Ovary (tissue), 10 donors: ENCODE measurements at places on chromosomes 5 and 9. TPM values are rescaled to one million over a fixed set of nuclear protein-coding genes. Genes with fewer than 3 reads are reported as not detected.

Gene PCDHGA7
- total RNA-seq: 6.8 TPM

Gene LCN1
- 5.3 TPM for total RNA-seq

Gene GLRA1
- not detected for total RNA-seq

Gene DND1
- 1.0 TPM for total RNA-seq

Gene HACD4
- total RNA-seq: 3.0 TPM

Gene IL5
- not detected for total RNA-seq

Gene ECSCR
- 4.4 TPM for total RNA-seq

Gene SLC46A2
- 0.95 TPM for total RNA-seq

DNA sequence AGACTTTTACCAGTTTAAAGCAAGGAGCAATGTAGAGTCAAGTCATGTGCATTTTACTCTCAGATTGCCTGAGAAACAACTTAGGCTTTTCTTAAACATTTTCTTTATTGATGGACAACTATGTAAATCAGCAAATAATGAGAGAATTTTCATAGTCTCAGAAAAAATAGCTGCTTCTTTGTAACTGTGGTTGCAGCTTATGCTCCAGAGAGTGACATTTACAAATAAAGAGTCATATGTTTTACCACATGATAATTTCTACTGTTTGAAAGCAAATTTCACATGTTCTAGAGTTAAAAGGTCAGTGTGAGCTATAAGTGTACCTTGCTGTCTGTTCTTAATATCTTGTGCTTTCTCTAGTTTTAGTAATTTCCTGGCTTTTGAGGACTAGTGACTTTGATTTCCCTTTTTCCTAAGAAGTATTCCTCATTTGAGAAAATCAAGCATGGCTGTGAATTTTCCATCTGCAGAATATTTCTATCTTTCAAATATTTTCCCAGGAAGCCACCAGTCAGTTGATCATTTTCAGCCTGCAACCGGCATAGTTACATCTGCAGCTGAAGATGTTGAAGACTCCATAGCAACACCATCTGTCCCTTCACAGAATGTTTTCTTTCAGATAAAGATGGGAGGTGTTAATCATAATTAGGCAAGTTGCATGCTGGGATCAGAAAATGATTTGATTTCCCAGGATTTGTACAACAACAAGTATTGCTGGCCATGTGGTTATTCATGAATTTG is 229.9 kb downstream of the SGCD start:
- no peaks in the 10 kb centered on the region for H3K36me3 ChIP-seq
- no peak overlapping the region for H3K27ac ChIP-seq
- no peak overlapping the region for H3K4me3 ChIP-seq
- H3K4me1 ChIP-seq: no peaks in the 10 kb centered on the region
- no peaks in the 10 kb centered on the region for H3K27me3 ChIP-seq

DNA sequence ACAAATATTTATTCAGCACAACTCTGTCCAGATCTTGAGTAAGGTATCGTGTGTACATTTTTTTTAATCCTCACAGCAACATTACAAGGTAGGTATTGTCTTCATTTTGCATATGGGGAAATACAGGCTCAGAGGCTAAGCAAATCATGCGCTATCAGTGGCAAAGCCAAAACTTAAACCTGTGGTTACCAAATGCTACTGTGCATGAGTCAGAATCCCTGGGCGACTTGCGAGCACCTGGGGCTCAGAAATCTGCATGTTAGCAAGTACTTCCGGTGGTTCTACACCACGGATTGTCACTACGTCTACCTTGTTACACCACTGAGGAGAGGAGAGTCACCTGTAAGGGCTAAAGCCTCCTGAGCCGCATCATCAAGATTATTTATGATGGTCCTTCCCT is 21.3 kb downstream of the C5orf58 start:
- H3K27ac ChIP-seq: no peak overlapping the region
- DNase-seq: no peak
- peaks cover 2% of the 10 kb centered on the region for H3K4me1 ChIP-seq
- H3K4me3 ChIP-seq: no peak overlapping the region

- no peak overlapping the region for H3K27ac ChIP-seq
- H3K4me3 ChIP-seq: no peak overlapping the region
- no peaks in the 10 kb centered on the region for H3K27me3 ChIP-seq
Observed at GRCh38 chr5:173557123-173557903, 59.1 kb downstream of the BOD1 start.

- H3K4me3 ChIP-seq: no peak overlapping the region
- no peak for DNase-seq
- no peaks in the 10 kb centered on the region for H3K27me3 ChIP-seq
Observed at GRCh38 chr5:39192450-39193160, 26.8 kb downstream of the FYB1 start.

- H3K27me3 ChIP-seq: no peaks in the 10 kb centered on the region
- H3K4me1 ChIP-seq: no peaks in the 10 kb centered on the region
Observed at GRCh38 chr5:151126199-151126645, 31.4 kb downstream of the ANXA6 start.

- no peak overlapping the region for H3K4me3 ChIP-seq
- no peak for DNase-seq
- H3K4me1 ChIP-seq: no peaks in the 10 kb centered on the region
- no peak overlapping the region for H3K27ac ChIP-seq
- no peaks in the 10 kb centered on the region for H3K36me3 ChIP-seq
Observed at GRCh38 chr5:108625654-108626053, 122.0 kb upstream of the FER start.

- H3K36me3 ChIP-seq: no peaks in the 10 kb centered on the region
- H3K27me3 ChIP-seq: no peaks in the 10 kb centered on the region
- H3K27ac ChIP-seq: no peak overlapping the region
- H3K4me1 ChIP-seq: peaks cover 19% of the 10 kb centered on the region
- DNase-seq: no peak
- H3K4me3 ChIP-seq: no peak overlapping the region
Observed at GRCh38 chr5:138468966-138469539, 3.8 kb downstream of the EGR1 start.

- H3K4me3 ChIP-seq: peak overlapping the region; percentile 18
- H3K27ac ChIP-seq: no peak overlapping the region
- DNase-seq: no peak
- peaks cover 25% of the 10 kb centered on the region for H3K27me3 ChIP-seq
- no peaks in the 10 kb centered on the region for H3K36me3 ChIP-seq
- peaks cover 14% of the 10 kb centered on the region for H3K4me1 ChIP-seq
Observed at GRCh38 chr9:137168904-137169856, 671 bp downstream of the LRRC26 start.

DNA sequence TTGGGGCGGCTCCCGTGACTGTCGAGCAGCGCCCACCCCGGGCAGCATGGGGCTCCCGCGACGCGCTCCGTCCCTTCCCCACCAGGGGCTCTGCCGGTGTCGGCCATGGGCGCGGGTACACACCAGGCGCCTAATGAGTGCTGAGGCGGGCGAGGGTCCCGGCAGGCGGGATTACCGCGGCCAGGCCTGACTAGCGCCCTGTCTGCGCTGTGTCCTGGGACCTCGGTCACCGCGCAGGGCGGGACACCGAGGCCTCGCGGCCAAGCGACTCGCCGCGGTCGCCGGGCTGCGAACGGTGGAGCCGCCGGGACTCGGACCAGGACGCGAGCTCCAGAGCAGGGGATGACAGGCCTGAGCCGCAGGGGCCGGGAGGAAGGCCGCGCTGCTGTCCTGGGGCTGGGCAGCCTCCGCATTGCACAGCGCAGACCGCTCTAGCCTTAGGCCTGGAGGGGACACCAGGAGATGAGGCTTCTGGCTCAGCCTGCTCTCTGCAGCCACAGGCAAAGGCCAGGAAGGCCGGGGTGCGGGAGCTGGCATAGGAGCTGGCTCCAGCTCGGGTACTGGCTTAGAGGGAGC is 14.1 kb downstream of the LCN10 start:
- H3K4me3 ChIP-seq: peak overlapping the region; percentile 68
- DNase-seq: no peak
- peak overlapping the region; percentile 27 for H3K27ac ChIP-seq
- no peaks in the 10 kb centered on the region for H3K36me3 ChIP-seq

GRCh38 chr5:167952278-167952995 is 339.0 kb upstream of the WWC1 start:
- DNase-seq: no peak
- H3K4me3 ChIP-seq: no peak overlapping the region
- H3K4me1 ChIP-seq: peaks cover 2% of the 10 kb centered on the region
- H3K36me3 ChIP-seq: no peaks in the 10 kb centered on the region
